IMR-90 (cell line): ENCODE measurements at places on chromosomes 1 and 21. TPM values are rescaled to one million over a fixed set of nuclear protein-coding genes. Genes with fewer than 3 reads are reported as not detected.

AGBL4 gene
- polyA plus RNA-seq: not detected in 2 replicates

GRCh38 chr1:223245983-223246382 is 102.9 kb upstream of the TLR5 start:
- DNase-seq: no peak

SLC35A3 gene
- 6.8 and 9.6 TPM in 2 replicates for polyA plus RNA-seq

DNA sequence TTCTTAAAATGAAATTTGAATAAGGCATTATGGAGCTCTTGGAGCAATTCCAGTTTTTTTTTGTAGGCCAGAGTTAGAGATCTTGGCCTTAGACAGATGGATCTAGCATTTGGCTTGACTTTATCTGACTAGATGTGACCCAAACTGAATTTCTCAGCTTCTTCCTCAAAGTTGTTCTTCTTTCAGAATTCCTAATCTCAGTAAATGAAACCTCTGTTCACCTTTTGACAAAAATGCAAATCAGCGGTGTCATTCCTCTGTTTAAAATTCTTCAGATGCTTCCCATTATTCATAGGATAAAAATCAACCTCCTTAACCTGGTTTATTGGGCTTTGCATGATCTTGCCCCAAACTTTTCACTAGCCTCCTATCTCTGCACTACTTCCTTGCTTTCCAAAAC is 177.6 kb downstream of the RASAL2 start:
- no peak for DNase-seq

HAO2 gene
- polyA plus RNA-seq: not detected in 2 replicates

GRCh38 chr1:201637282-201638079 is 98.6 kb downstream of the NAV1 start:
- DNase-seq: peak; percentile 68

DNA sequence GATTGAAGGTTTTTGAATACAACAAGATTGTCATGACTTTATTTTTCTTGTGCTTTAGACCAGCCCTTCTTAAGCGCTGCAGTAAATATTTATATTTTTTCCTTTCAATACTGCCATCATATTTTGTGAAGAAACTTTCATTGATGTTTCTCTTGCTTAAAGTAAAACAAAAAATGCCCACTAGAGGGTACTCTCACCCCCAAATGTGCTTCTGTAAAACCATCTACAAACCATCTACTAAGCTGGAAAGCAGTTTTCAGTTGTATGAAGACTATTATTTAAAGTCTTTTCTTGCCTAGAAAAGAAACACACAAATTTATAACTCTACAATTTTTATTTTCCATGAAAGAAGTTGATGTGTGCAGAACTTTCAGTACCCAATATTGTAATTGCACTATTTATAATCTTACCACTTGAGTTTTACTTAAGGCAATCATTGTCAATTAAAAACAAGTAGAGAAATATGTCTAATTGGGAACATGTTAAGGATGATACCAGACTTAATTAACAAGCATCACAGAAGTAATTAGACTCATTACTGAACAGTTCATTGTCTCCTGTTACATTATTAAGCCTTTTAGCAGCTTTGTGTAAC is 10.7 kb downstream of the LEPR start:
- DNase-seq: peak; percentile 55

DNA sequence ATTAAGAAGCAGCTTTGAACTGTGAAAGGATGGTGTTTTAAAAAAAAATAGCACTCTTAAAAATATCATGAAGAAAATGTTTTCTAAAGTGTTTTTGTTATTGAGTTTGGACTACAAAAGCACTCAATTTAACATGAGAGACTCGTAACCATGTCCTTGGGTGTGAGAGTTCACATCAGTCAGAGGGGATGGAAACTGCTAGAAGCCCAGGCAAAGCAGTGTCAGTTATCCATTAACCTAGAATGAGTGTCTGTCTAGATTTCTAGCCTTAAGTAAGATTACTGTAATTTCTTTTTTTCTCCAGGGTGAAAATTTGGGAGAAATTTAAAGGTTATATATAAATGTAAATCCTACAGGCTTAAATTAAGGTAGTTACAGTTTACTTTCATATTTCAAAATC is 31.7 kb downstream of the SLC5A9 start:
- DNase-seq: no peak

HSD3B1 gene
- polyA plus RNA-seq: not detected in 2 replicates

DNA sequence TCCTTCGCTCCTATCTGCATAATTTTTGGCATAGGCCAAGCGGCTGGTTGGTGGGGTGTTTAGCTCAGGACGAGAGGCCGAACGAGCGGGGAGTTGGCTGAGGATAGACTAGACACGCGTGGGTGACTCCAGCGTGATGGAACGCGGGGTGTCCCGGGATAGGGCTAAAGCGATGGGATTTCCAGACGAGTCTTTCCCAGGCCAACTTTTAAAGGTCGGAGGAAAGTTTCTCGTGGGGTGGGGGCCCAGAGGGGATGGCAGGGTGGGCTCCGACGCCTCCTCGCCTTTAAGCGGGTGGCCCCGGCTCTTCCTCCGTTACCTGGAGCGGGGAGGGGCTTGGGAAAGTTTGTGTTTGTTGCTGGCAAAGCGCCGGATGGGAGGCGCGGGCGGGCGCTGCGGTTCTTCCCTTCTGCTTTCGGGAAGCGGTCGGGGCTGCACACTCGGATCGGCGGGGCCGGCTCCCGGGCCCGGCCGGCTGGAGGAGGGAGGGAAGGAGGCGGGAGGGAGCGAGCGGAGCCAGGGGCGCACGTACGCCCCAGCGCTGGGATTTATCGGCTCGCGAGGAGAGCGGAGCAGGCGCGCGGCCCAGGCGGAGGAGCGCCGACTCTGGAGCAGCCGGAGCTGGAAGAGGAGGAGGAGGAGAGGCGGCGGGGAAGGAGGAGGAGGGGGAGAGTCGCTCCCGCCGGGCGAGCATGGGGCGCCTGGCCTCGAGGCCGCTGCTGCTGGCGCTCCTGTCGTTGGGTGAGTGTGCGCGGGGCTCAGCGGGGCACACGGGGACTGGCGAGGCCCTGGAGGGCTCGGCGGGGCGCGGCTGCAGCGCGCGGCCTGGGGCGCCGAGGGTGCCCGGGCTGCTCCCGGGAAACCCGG is at the start of gene PTGFRN:
PTGFRN (plus strand) TSS at position 405 of the 867 bp plus-strand sequence; CDS start at position 693, 288 bp downstream.
- peak; percentile 6 for DNase-seq

CD1D gene
- not detected in 2 replicates for polyA plus RNA-seq

CDA gene
- polyA plus RNA-seq: 9.4 and 10.7 TPM in 2 replicates

DNA sequence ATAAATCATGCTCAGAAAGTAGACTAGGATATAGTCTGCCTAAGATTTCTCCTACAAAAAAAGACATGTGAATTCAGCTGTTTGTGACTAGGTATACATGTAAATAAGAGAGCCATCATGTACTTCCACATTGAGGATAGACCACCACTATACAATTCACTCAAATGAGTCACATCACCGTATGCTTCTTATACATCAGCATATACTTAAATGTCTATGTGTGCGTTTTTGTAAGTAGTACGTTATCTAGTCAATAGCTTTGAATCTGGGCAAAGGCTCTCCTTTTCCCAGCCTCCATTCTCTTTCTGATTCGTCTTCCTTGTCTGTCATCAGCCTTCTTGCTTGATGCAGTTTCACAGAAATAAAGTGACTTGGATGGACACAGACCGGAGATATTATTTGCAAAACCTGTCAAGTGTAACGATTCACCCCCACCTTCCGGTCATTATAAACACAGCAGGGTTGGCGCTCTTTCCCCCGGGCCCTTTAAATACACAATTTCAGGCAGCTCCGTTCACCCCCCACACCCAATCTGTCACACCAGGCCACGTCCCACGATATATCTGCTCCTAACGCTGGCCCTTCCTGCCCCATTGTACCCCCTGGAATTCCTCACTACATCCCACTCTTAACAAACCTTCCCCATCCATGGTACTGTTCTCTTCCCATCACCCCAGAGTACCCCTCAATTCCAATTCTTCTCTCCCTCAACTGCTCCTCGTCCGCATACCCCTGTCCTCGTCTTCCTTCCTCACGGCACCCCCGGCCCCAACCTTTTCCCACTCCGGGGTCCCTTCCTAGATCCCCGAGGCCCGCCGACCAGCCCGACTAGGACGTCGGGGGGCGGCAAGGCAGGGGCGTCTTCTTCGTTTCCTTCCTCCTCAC is 636 bp downstream of the VAMP4 start:
- peak; percentile 25 for DNase-seq

GRCh38 chr1:7752512-7753417 is 18.3 kb upstream of the VAMP3 start:
- DNase-seq: peak; percentile 71

GRCh38 chr1:68270951-68271350 is 38.6 kb upstream of the WLS start:
- peak; percentile 14 for DNase-seq

TARDBP gene
- 161 and 196 TPM in 2 replicates for polyA plus RNA-seq

GRCh38 chr1:204342310-204342709 is 17.4 kb downstream of the PLEKHA6 start:
- DNase-seq: no peak

C8A gene
- polyA plus RNA-seq: not detected in 2 replicates

GOLT1A gene
- 0.32 TPM in 1 of 2 replicates, not detected in the other for polyA plus RNA-seq

GRCh38 chr1:68919075-68919474 is 422.2 kb upstream of the DEPDC1 start:
- DNase-seq: no peak

DNA sequence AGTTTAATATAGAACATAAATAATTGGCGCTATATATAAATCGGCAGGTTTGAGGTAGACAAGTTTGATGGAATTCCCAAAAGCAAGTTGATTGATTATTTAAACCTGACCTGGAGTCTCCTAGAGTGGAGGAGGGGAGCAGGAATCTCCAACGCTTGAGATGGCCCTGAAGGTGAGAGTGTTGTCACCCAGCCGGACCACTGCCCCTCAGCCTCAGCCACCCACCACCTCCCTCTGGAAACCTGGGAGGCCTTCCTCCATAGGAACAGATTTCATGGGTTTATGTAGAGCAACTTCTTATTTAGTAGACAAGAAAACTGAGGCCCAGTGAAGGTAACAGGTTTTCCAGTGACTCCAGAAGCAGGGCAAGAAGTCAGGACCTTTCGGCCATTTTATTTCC is 389.5 kb downstream of the KIF26B start:
- no peak for DNase-seq

- no peak for DNase-seq
These were observed at the start of gene TRIM67 for GRCh38 chr1:231161667-231162296. Gene TRIM67, plus strand, starts transcription at chr1:231162058. Its CDS starts 912 bp downstream, at chr1:231162970.
